ENCODE measurements at places on chromosomes 11 and 22.

- DNase-seq = no peak
Measured at GRCh38 chr11:134762248-134763029, 350.4 kb upstream of the B3GAT1 start.

GRCh38 chr22:23501261-23501619, 78.8 kb downstream of the IGLL1 start:
- no peak for DNase-seq

GRCh38 chr11:460331-461199, 10.5 kb downstream of the PTDSS2 start:
- no peak for DNase-seq

- no peak for DNase-seq
Measured at GRCh38 chr11:109957601-109958000, 135.6 kb upstream of the ZC3H12C start.

- no peak for DNase-seq
Measured at GRCh38 chr11:118373871-118374270, 14.5 kb downstream of the UBE4A start.

All from neuronal stem cell (in vitro differentiated cells).